Activated naive CD8-positive, alpha-beta T cell treated with anti-CD3 and anti-CD28 coated beads for 36 hours (primary cell): ENCODE measurements at places on chromosomes 12 and 14. TPM values are rescaled to one million over a fixed set of nuclear protein-coding genes. Genes with fewer than 3 reads are reported as not detected.

The KRT2 gene
- not detected for total RNA-seq

GRCh38 chr14:55800156-55800785 is 220.3 kb downstream of the KTN1 start:
- DNase-seq = no peak

DNA sequence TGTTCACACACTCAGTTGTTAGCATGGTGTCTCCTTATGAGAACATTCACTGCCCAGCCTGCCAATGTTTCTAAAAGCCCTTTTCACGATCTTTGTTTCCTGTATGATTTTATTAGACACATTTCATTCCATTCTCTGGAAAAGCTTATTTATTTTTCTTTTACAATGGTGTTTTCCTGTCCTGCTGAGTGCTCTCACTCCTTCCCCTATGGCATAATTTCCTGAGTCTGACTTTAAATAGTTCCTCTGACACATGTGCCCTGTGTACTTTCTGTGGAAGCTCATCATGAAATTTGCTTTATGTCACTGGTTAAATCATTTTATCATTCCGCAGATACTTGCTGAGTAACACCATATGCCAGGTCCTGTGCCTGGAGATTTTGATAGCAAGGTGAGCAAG is 612.0 kb downstream of the FLRT2 start:
- DNase-seq = no peak

- no peak for DNase-seq
Measured at GRCh38 chr12:69002969-69003368, 70.0 kb upstream of the CPM start.

The PIWIL1 gene
- not detected for total RNA-seq

DNA sequence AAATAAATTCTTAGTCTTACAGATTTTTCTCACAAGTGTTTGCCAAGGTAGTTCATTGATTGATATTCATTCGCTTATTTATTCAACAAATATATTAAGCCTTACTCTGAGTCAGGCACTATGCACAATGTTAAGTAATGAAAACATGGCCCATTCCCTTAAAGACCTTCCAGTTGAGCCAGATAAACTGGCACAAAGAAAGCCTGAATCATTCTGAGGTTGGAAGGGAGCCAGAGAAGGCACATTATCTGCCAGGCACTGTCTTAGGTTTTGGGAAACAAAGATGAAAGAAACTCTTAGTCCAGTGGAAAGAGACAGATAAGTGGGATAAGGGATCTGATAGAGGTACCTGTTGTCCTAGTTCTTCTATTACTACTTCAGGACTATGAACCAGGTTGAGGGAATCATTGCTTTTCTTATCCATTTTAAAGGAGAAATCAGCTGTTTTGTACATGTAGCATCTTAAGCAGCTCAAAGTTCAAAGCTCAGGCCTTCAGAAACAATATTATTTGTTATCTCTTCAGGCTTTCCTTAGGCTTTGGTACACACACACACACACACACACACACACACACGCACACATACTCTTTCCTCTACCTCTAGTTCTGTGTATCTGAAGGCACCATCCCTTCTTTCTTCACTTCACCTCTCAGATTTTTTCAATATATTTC is 27.0 kb downstream of the PDE6H start:
- no peak for DNase-seq

The ABHD12B gene
- not detected for total RNA-seq

DNA sequence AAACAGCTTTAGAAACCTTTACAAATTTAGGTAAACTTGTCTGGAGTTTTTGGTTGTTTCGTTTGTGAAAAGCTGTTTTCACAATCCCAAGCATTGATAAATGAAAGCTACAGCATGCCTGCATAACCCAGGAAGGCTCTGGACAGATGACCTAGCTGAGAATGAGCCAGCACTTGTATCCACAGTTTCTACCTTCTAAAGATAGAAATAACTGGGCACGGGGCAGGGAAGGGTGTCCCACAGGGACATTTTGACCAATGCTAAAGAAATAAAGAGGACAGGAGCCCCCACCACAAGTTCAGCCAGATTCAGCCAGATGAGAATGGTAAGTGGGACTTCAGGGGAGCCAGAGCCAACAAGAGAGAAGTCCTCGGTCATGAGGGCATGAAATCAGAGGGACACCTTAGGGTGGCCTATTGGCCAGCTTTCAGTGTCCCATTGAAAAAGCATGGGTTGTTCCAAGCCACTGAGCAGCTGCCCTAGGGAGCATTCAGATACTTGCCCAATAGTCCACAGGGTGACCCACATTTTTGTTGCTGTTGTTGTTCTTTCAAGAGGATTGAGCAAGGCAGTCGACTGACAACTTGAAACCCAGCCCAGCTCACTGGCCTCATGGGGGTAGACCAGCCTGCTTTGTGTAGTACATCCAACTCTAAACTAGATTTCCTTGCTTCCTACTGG is 140.3 kb upstream of the NUDT4 start:
- DNase-seq = no peak

DNA sequence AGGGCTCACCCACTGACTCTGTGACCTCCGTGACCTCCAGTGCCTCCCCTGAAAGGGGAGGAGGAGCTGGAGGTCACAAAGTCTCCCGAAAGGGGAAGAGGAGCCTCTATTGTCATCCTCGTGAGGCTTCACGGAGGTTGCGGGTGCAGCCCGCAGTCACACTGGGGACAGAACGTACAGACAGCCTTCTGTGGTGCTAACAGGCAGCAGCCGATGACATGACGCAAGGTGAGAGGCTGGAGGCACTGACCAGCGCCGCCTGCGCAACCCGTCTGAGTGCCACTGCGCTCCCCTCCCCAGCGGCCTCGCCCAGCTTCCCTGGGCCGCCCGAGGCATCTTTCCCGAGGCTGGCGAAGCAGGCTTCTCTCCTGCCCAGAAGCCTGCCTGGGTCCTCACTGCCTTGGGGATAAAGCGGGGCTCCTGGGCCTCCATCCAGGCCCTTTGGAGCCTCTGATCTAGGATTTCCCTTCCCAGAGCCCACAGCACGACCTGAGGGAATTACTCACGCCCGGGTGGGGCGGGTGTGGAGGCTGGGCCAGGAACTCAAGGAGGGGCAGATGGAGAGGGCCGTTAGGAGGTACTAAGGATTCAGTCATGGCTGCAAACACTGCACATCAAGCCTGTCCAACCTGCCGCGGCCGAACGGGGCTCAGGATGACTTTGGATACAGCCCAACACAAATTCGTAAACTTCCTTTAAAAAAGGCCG is 12.3 kb upstream of the LBHD2 start:
- no peak for DNase-seq

GRCh38 chr12:53996240-53997203 is 3.4 kb upstream of the HOXC9 start:
- DNase-seq = no peak

GRCh38 chr12:111788178-111788654 is 21.5 kb downstream of the ALDH2 start:
- DNase-seq = no peak

DNA sequence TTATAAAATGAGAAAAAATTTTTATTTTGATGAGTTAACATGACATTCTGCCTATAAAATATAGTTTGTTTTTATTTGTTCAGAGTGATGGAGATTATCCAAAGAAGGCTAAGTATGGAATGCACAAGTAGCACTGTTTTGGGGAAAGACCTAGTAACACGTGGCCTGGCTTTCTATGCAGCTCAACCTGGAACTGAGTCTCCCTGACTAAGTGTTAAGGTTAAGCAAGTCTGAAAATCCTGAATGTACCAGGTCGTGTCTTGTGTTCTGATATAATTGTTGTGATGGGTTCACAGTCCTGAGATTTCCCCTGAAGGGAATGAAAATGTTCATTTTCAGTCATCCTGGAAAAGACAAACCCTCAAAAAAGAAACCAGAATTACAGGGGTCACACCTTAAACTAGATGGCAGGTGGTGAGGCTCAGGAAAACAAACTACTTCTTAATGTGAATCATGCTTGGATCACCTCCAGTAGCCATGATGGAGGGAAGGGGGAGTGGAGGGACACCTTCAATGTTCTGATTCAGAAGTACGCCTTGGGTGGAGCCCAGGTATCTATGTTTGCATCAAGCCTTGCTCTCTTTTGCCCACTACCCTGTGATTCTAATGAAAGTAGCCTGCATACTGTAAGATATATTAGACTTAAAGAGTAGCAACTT is 236.8 kb downstream of the ALX1 start:
- DNase-seq = no peak

The KRT81 gene
- not detected for total RNA-seq

DNA sequence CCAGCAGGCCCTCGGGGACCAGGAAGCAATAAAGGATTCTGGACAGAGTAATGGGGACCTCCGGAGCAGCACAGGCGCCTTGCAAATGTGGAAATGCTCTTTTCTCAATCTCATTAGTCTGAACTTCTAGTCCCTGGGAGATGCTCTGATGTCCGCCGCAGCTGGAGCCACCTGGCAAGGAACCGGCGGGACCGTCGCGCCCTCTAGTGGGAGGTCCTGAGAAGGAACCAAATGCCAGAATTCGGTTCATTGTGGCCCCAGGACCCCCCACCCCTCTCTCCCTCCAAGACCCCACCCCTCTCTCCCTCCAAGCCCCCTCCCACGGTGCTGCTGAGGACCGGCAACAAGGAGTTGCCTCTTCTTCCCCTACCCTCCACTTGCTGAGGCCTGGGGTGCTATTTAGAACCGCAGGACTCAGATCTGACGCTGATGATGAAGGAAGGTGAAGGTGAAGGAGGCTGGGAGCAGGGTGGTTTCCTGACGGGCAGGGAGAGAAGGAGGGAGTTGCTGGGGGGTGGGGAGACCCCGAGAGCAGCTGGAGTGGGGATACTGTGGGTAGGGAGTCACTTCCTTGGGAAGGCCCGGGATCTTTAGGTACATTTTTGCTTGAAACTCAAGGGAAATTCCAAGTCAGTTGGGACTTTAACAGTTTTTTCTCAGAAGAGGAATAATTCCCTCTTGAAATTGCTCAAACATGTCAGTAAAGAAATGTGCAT is 42.5 kb downstream of the SMIM41 start:
- peak; percentile 61 for DNase-seq
